Kidney (tissue), 22 donors: ENCODE measurements at places on chromosomes 12 and 14. TPM values are rescaled to one million over a fixed set of nuclear protein-coding genes. Genes with fewer than 3 reads are reported as not detected.

The BATF gene
- 3.7 TPM for total RNA-seq

- DNase-seq: no peak
Observed at GRCh38 chr14:51228890-51229289, 11.2 kb upstream of the TMX1 start.

The AQP2 gene
- total RNA-seq: 122 TPM

The ACTN1 gene
- total RNA-seq: 184 TPM

- DNase-seq: no peak
Observed at GRCh38 chr12:29030006-29030405, 119.1 kb upstream of the FAR2 start.
